Spinal cord (tissue), 10 donors: ENCODE measurements at places on chromosomes 12 and 14.

DNA sequence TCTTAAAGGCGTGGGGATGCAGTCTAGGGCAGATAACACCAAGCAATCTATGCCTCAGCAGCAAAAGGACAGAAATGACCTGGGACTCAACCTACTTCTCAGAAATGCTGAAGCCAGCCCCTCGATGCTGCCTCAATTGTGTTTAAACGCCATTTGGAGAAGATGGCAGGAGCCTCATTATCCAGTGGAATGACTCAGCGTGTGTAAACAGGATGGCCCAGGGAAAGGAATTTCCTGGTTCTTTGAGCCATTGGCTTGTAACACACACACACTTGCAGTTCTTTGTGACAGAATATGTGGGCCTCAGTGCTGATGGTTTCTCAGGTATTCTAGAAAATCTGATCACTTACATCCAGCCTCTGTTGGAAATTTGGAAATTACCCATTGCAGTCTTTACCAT, 154.3 kb downstream of the NTF3 start:
- DNase-seq, result no peak

DNA sequence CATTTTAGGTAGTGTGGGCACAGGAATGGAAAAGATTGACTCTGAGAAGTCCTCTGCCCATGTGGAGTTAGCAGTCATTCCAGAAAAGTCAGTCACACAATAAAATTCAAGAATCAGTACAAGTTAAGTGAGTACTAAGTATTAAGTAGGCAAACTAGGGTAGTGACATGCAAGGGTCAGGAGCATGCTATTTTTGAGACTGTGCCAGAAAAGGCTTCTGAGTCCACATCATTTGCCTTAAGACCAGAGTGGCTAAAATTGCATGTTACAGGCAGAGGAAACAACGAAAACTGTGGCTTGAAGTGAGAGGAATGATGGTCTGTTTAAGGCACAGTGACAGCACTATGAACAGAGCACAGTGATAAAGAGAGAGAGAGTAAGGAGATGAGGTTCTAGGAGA, 108.9 kb downstream of the SLC6A15 start:
- DNase-seq, result no peak

- peak; percentile 26 for DNase-seq
Observed at GRCh38 chr14:46057799-46058198, 593.8 kb downstream of the RPL10L start.

DNA sequence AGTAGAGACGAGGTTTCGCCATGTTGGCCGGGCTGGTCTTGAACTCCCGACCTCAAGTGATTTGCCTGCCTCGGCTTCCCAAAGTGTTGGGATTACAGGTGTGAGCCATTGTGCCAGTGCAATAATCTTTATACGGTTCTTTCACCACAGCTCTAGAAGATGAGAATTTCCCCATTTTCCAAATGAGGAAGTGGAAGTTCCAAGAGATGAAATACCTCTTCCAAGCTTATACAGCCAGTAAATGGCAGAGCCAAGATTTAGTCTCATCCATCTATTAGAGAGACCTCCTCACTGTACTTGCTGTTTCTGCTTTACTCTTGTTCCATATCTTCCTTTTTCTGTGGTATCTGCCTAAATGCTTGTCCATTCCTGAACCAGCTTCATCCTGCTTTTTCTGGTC, 3.1 kb upstream of the LMNTD1 start:
- no peak for DNase-seq
